Glomerular endothelial cell (primary cell): ENCODE measurements at places on chromosomes 3 and 15.

- no peak for DNase-seq
Measured at GRCh38 chr3:144362126-144362525, 390.5 kb downstream of the DIPK2A start.

DNA sequence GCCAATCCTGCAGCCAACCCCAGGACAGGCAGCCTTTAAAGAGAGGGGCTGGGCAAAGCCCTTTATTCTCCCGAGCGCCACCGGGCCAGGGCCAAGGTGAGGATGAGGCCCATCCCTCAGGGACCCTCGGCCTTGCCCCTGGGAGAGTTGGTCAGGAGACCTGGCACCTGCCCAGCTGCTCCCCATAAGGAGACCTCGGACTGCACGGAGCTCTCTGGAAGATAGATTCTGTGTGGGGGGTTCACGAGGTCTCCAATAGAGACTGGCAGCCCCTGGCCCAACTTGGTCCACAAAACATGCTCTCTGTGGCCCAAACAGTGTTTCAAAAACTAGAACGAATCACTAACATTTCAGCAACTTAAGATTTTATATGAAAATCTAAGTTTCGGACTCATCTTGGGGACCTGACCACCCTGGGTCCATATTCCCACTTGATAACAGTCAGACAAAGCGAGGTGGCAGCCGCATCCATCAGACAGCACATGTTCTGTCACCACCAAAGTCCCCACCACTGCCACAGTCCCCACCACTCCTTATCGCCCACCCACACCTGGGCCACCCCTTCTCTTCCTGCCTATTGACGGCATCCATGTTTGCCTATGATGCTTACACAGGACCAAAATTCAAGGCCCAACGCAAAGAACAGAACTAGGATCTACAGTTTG lies 114.4 kb upstream of the RPL32 start:
- DNase-seq, result no peak

- DNase-seq, result no peak
Measured at GRCh38 chr15:88949734-88950400, 36.7 kb upstream of the MFGE8 start.

DNA sequence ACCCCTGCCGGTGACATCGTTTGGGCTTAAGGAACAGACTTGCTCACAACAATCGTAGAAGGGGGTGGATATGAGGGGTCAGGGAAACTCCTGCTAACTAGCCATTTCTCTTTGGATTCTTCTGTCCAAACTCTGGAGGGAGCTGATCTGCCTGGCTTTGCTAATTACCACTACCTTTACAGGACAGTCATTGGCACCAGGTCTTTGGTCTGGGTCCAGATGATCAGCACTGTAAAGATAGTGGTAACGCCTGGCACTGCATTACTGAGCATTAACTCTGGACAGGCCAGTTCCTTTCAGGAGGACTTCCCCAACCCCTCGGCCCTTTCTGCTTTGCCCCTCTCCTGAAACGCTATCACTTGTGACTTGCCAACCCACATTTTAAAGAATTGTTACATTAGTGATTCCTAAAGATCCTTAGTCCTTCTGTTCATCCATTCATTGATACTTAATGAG lies 788 bp downstream of the UQCC5 start:
- DNase-seq, result no peak

DNA sequence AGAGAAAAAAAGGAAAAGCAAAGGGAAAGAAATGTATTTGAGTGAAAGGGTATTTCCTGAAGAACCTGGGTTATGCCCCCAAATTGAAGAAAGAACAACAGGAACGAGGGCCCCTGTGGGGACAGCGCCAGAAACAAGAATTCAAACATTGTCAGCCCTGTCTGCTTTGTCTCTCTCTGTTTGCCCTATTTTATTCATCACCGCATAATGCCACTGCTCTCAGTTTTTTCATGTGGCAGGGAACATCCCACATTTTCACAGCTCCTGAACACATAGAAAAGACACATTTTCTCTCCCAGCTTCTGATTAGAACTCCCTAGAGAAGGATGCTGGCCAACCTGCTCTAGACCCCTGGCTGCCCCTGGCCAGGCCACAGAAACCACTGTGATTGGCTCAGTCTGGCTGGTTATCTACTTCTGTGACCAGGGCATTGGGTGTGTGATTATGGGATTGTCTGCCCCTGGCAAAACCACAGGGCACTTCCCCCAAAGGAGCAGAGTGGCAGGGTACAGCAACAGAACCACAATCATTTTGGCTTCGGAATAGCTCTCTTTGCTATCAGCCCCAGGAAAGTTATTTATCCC lies 31.3 kb upstream of the CCDC54 start:
- no peak for DNase-seq

- DNase-seq, result no peak
Measured at GRCh38 chr3:103385961-103386656, 951.3 kb downstream of the ZPLD1 start.

GRCh38 chr3:192890347-192891335 lies 27.0 kb downstream of the MB21D2 start:
- no peak for DNase-seq

GRCh38 chr3:43286841-43287499 lies 630 bp downstream of the SNRK start:
- no peak for DNase-seq

GRCh38 chr15:45157974-45158373 lies 28.2 kb downstream of the DUOX1 start:
- no peak for DNase-seq
